ENCODE measurements at places on chromosomes 12 and 14.

GRCh38 chr14:101760138-101761011 is 1.1 kb upstream of the PPP2R5C start:
- DNase-seq: peak; percentile 98

- DNase-seq: no peak
Observed at GRCh38 chr12:79435742-79436141, 255.0 kb downstream of the PAWR start.

DNA sequence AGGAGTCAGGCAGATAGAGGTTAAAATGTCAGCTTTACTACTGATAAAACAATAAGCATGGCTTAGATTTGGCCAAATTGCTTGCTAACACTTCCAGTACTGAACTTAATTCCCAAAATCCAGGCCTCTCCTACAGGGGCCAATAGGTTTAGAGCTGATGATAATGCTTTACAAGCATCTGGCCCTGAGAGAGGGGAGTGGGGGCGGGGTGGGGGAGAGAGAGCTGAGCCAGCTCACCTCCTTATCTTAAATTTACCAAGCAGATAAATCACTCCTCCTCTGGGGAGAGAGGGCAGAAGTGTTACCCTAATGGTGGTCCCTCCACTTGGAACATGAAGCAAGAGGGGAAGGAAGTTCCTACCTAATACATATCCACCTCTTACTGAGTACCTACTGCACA is 182.2 kb upstream of the CRY1 start:
- no peak for DNase-seq

GRCh38 chr12:127165567-127166392 is 1101.2 kb upstream of the TMEM132C start:
- peak; percentile 85 for DNase-seq

- no peak for DNase-seq
Observed at GRCh38 chr12:93176165-93176564, 201.6 kb upstream of the NUDT4 start.

DNA sequence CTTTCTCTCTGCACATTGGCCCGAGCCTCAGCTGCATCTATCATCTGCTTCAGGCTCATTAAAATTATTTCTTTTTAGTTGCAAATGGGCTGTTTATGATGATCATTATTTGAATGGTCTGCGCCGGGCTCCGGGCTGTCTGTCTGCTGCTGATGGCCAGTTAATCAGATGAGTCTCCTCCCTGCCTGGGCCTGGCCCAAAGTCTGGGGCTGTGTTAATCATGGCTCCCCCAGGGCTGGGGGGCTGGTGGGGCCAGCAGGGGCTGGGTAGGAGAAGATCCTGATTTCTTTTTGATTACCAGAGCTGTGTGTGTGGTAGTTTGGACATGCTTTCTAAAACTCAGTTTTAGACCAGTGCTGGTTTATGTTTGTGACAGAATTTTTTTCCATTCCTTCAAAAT is 159.1 kb downstream of the PHETA1 start:
- DNase-seq: no peak

GRCh38 chr12:87136330-87136976 is 880.3 kb upstream of the MGAT4C start:
- DNase-seq: no peak

Measured in D341Med (cell line).